ENCODE measurements at places on chromosomes 16 and 17.
A peak's percentile ranks its signal among the peaks of the same experiment; 100 is the strongest.

- no peak for DNase-seq
These were observed 7.7 kb upstream of the ST6GALNAC2 start for GRCh38 chr17:76593384-76593826.

- DNase-seq = no peak
These were observed 9.5 kb downstream of the EXOC7 start for GRCh38 chr17:76094046-76094445.

DNA sequence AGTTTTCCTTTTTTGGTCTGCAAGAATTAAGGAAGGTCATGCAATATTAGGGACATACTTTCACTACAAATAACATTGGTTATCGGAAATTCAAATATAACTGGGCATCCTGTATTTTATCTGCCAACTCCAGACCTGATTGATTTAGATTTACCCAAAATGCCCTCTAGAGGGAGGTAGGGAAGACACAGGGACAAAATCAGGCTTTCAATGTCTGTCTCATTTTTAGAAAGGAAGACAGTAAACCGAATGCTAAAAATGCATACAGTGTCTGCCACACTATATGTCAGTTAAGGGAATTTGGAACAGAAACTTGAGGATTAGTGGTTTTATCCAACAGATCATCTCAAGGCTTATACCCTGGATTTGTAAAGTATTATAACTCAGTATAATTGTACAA lies 161.7 kb upstream of the SOX9 start:
- no peak for DNase-seq

- DNase-seq = peak; percentile 39
These were observed 467.3 kb downstream of the KCNJ2 start for GRCh38 chr17:70636517-70637133.

DNA sequence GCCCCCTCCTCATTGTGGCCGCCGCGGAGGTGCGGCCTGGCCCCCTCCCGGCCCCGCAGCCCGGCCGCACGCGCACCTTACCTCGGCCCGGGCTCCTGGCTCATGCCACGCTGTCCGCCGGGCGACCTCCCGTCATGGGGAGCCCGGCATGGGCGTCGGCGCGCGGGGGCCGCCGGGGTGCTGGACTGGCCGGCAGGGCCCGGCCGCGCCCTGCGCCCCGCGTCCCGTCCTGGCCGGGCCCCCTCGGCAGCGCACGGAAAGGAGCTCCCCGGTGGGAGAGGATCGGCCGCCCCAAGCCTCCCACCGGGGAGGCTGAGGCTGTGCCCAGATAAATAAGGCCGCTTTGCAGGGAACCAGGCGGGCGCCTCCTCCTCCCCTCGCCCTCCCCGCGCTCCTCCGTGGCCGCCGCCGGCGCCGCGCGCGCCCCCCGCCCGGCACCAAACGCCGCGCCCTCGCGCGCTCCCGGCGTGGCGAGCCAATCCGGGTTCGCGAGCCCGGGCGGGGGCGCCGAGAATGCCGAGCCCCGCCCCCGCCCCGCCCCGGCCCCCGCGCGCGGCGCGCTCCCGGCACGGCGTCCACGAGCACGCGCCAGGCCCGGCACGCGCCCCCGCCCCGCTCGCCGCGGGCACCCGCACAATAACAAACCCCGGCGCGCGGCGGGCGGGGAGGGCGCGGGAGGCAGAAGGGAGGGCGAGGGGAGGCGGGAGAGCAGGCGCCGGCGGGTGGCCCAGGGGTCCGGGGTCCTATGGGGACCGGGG lies at the start of gene FBXL16:
TSS of gene FBXL16 (minus strand) at position 371 of the 758 bp plus-strand sequence. CDS start 8,396 bp downstream, outside the sequence.
- peak; percentile 40 for DNase-seq

DNA sequence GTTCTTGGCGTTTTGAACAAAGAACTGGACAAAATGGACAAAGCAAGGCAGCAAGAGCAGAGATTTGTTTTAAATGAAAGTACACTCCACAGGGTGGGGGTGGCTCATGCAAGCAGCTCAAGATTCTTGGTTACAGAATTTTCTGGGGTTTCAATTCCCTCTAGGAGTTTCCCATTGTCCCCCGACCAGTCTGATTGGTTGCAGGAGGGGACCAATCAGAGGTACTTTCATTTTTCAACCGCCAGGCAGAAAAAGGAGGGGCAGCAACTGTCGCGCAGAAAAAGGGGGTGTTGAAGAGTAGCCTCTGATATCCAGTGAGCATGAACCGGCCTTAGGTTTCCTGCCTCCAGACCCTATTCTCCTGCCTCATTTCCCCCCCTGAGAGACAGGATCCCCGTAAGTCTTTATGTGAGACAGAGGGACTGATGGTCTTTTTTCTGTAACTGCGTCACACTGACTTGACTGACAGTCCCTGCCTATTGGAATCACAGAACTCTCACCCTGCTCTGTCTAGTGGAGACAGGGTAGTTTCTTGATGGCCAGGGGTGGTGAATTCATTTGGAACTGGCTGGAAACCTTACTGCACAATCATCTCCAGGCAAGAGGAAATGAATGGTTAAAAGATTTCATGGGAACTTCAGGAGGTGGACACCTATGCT lies 59.4 kb upstream of the ALOX12 start:
- DNase-seq = no peak

DNA sequence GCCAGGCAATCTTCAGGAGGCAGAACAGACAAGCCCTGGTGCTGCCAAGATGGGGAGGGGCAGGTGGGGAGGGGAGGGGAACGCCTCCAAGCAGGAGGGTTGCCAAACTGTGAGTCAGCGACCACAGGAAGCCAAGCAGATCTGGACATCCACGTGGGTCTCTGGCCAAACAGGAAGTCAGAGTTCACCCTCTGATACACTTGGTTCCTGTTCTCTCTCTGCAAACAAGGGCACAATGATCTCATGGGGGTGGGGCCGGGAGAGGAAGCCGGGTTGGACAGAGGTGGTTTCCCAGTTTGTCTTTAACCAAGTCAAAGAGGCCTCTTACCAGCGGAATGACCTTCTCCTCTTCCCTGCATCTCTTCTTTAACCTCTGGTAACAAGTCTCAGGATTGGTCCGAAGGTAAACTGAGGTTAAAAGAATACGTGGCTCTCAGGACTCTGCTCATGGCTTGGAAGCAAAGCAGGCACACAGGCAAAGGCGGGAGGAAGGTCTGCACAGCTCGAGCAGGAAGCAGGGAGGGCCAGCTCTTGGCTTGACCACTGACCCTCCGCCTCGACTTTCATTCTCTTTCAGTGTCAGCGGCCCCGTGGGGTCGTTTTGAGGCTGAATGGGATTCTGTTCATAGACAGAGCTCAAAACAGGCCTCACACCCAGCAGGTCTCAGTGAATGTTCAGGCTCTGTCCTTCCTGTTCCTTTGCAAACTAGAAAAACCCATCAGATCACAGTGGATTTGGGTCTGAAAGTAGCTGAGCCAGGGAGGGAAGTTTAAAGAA lies 32.9 kb downstream of the TK2 start:
- DNase-seq = no peak

GRCh38 chr16:3465911-3466584 lies 22.6 kb downstream of the NAA60 start:
- DNase-seq = no peak

GRCh38 chr17:31627960-31628359 lies 231.1 kb downstream of the COPRS start:
- DNase-seq = no peak

DNA sequence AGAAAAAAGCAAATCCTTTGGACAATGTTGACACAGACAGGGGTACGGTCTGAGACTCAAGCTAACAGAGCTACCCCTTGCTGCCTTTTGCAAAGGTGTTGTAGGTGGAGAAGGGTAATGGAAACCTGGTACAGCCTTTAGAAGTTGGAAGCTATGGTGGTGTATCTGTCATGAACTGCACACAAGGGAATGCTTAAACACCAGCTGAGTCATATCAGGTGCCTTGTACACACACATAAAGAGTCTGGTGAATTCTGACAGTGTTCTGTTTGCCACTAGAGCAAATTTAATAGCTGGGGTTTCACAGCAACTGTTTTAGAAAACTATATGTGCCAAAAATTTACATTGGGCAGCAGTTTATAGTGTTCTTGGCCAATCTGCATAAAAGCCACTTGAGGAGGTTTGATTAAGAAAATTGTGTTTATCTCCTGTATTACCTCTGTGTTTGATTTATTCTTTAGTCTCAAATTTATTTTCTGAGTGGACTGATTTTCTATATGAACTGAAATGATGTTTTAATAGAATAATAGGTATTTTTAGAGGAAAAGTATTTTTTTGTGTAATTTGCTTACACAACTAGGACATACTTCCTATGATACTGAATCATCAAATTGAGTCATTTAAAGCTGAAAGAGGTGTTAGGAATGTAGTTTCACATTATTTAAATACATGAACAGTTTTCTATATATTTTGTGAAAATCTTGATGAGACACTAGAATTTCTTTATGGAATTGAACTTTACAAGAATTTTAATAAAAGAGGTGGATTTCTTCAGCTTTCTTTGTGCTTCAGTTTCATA lies 136.9 kb downstream of the MAP2K6 start:
- no peak for DNase-seq

DNA sequence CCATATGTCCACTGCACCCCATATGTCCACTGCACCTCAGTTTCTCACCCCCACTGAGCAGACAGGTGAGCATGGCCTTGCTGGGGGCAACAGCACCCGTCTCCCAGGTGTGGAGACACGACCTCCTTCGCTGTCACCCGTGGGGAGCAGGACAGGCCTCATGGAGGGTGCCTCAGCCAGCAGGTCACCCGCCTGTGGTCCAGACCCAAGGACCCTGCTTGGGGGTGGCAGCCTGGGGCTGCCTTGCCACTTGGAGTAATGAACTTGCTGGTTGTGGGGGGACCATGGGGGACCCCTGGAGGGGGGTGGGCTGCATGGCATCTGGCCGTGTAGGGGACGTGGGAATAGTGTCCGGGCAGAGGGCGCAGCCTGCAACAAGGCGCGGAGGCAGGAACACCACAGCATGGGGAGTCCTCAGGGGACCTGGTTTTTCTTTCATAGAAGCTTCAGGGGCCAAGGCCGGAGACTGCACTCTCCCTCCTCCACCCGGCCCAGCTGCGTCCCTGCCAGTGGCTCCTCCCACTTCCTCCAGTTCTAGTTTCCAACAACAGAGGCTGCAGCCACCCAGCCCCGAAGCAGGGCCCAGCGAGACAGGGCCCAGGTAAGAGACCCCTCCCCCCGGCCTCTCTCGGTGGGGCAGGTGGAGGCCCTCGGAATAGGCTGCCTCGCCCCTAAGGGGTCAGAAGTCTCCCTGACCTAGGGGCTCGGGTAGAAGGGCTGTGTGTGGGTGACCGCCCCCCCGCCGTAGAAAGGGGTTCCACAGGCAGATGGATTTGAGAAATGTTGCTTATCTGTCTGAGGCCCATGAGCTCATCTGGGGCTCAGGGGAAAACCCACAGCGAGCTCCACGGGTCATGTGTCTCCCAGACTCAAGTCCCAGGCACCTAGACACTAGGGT lies at the start of gene NHLRC4:
TSS of gene NHLRC4 (plus strand) at position 531 of the 898 bp plus-strand sequence. CDS start 1,043 bp downstream, outside the sequence.
- no peak for DNase-seq

DNA sequence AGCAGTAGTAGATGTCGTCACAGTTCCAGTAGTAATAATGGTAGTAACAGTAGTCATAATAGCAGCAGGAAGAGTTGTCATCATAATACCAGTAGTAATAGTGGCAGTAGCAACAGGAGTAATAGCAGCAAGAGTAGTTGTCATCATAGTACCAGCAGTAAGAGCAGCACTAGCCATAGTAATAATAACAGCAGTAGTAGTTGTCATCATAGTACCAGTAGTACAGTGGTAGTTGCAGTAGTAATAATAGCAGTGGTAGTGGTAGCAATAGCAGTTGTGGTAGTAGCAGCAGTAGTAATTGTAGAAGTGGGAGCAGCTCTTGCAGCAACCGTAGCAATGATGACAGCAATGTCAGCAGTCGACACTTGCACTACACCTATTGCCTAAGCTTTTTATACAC lies 502.8 kb downstream of the HS3ST4 start:
- no peak for DNase-seq

DNA sequence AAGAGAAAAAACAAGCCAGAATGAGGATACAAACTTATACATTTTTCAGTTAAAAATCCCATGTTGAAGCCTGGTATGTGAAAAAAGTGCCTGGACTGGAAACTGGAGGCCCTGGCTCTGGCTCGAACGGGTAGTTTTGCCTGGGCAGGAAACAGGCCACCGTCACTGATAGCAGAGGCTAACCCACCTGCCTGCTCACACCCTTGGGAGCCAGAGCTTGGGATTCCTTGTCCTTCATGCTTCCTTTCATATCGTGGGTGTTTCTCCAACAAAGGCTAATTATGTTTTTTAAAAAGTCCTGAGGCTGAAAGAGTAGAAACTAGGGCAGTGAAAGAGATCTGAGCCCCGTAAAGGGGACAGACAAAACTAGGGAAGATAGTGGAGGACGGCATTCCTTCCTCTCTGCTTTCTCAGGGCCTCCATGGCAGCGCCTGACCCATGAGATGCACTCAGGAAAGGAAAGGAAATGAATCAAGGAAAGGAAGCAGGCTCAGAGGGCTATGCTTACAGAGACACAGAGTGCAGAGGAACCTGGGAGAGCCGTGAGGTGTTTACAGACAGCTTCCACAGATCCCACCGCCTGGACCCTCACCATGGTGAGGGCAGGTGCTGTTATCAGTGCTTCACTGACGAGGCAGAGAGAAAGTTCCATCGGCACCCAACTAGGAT lies 138.1 kb downstream of the PARN start:
- DNase-seq = no peak

DNA sequence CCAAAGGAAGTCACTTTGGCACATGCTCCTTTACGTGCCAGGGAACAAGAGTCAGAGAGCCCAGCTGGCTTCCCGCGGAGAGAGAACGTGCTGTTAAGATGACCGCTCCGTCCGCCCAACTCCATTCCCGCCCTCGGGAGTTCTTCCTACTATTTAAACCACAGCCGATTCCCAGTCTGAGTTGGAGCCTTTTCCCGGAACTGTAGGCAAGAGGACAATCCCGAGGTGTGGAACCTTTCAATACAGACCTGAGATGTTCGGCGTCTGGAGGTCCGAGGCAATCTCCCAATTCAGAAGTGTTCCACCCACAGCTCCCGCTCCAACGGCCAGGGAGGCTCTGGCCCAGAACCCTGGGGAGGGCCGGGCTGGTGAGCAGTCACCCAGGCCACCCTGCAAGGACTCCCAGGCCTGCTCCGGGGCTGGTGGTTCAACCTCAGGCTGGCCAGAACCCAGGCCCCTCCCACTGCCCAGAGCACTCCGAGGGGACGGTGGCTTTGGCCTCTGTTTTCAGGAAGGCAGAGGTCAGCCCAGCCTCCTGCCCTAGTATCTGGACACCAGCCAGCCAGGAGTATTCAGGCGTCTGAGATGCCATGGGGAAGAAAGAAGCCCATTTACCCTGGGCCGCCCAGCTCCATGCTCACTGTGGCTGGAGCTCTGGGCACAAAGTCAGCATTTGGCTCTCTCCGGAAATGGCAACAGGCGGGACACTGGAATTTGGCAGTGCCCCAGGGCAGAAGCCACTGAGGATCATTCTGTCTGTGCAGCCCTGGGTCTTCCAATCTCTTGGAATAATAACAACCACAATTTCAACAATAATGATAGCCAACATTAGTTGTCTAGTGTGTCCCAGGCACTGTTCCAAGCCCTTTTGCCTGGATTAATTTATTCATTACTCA lies 21.4 kb downstream of the EMP2 start:
- no peak for DNase-seq

GRCh38 chr17:35630530-35631148 lies 43.5 kb downstream of the AP2B1 start:
- DNase-seq = no peak
